ENCODE measurements at places on chromosomes 5 and 9.

DNA sequence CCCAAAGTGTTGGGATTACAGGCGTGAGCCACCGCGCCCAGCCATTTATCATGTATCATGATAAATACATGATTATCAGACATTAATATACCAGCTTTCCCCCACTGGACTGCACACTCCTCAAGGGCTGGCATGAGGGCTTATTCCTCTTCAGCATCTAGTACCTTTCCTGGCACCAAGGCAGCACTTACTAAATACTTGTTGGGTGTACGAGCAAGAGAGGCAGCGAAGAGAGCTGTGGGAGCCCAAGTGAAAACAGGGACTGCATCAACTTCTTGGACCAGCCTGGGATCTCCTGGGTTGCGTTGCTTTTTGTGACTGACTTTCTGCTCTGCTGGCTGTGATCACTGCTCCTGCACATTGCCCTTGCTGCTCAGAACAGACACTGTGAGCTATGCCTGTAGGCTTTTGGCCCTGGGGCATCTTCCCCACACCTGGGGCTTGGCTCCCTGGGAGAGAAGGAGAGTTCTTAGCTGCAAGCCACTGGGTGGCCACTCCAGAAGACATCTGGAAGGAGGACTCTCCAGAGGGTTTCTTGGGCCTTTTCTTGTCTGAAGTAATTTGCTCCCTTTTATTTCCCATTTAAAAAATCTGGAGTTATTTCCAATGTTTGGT, 224.3 kb downstream of the NR3C1 start:
- DNase-seq, result no peak

- DNase-seq, result no peak
Observed at GRCh38 chr9:69249337-69249736, 75.3 kb downstream of the TJP2 start.

GRCh38 chr9:122143876-122144405, 15.6 kb downstream of the NDUFA8 start:
- no peak for DNase-seq

GRCh38 chr9:72306761-72307160, 58.2 kb downstream of the ZFAND5 start:
- no peak for DNase-seq

DNA sequence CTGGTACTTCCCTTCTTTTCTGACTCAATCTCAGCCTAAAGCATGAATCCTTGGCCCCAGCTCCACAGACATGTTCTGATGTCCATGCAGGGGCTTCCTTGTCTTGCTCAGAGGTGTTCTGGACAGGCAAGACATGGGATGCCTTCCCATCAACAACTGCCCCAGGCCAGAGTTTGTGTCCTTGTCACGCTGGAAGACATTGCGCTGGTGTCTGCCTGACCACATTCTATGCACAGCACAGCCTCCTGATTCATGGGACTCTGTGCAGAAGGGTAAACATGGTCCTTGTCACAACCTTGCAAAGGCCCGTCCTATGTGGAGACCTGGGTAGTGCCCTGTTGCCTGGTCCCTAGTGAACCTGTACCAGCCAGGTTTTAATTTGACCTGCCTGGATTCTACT, 212.2 kb downstream of the FSTL4 start:
- DNase-seq, result no peak

DNA sequence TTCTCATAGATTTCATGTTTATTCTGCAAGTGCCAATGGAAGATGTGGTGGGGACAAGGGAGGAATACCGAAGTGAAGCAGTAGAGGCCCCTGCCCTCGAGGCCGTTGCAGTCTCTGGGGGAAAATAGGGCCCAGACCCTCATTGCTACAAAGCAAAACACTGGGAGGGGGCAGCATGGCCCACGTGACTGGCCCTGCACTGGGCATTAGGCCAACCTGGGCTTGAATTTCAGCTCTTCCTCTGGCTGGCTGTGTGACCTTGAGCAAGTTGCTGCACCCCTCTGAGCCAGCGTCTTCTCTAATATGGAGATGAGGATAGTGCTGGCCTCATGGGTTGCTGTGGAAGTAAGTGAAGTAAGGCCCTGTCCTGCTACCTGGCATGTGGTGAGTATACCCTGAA, 709 bp upstream of the SYNPO start:
- no peak for DNase-seq

GRCh38 chr5:151038801-151039238, 18.4 kb downstream of the GPX3 start:
- DNase-seq, result no peak

DNA sequence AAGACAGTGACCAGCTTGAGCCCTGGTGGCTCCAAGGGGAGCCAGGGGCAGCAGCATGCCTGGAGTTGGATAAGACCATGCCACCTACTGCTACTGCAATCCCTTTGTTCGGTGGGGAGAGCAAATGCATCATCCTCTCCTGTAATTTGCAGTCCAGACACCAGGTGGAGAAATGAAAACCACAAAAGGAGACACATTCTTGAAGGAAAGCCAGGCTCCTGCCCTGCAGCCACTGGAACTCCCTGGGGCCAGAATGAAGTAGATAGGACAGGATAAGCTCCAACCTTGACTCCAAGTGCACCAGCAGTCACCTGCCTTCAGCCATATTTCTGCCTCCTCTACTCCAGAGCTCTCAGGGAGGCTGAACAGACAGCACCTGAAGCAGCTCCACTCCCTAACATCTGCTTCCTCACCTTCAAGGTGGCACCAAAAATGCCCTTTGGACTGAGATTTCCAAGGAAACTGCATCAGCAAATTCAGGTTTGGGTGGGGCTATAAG, 65.1 kb upstream of the IQGAP2 start:
- DNase-seq, result peak; percentile 10

DNA sequence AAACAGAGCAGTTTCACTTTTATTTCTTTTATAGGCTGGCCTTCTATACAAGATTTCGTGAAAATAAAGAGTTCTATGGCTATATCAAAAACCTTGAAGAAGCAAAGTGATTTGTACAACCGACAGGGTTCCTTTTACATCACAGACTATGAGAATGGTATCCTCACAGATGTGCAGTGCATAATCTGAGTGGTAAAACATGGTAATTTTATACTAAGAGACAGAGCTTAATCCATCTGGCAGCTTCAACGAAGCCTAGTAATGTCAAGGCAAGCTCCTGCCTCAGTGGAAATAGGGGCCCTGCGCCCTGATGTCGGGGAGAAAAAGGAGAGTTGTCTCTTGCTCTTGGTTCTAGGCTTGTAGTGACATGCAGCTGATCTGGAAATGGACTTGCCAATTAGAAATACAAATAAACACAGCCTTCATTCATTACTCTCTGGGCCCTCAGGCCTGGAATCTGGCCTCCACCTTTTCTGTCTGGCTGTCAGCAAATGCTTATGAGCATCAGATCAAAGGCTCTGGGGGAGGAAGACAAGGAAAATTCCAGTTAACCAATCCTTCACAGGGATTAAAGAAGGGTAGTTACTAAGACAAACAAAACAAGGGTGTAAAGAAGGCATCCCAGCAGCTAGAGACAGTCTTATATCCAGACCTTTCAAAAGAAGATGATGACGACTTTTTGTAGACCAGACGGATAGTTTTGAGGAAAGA, 33.6 kb upstream of the TRIM32 start:
- DNase-seq, result no peak

DNA sequence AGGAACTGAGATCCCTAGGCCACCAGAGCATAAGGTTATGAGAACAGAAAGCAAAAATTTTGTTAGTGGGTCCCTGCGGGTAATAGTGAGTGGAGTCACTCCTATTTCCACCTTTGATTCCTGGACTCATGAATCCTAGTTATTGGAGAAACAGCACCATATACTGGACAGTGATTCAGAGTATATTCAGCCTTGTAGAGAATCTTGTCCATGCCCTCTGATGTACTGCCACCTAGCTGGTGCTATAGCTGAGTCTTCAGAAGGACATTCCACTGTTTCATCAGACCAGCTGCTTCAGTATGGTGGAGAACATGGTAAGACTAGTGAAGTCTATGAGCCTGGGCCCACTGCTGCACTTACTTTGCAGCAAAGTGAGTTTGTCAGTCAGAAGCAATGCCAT, 25.0 kb upstream of the ITGA2 start:
- no peak for DNase-seq

- DNase-seq, result peak; percentile 37
Observed at GRCh38 chr5:1633605-1634336, 110.0 kb upstream of the LPCAT1 start.

- DNase-seq, result no peak
Observed at GRCh38 chr5:179355976-179356974, 11.0 kb upstream of the ADAMTS2 start.

DNA sequence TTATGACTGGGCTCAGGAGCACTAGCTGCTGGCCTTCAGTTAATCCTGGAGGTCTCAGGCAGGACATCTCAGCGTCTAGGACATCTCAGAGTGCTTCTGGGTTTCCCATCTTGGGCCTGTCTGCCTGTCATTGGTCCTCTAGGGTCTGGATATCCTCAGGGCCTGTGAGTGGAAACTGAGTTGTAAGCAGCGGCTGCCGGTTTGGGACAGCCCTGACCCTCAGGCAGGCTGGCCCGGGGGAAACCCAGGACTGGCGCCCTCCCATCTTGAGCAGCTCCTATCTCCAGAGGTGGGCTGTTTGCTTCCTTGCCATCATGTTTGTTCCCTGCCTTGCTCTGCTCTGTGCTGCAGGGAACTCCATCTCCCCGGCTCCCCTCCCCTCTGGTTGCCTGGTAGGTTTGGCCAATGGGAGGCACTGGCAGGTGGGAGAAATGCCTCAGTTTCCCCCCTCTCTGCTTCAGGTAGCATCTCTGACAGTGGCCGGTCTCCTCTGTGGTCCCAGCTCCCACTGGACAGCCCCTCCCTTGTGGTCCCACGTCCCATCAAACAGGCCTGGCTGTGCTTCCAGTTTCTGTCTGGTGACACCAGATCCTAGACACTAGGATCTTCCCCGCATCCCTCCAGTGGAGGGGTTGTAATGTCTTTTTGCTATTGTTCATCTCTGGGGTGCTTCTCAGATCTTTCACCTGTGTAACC, 57.4 kb downstream of the ARHGEF37 start:
- DNase-seq, result no peak

- no peak for DNase-seq
Observed at GRCh38 chr9:68497629-68498028, 43.1 kb downstream of the TMEM252 start.

DNA sequence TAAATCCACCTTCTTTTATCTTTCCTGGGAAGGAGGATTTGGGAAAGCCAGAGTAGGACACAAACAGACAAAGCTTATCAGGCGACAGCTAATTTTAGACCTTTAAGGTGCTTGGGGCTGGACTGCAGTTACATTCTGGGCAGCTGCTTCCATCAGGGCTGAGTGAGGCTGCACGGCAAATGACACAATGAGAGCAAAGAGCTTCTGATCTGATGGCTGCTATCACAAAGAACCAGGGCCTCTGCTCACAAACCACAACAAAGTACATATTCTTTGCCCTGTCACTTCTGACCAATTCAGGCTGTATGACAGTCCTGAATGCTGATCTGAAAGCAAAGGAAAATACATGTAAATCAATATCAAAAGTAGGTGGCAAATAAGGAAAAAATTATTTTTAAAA, 93.1 kb downstream of the MRPS27 start:
- no peak for DNase-seq
